ENCODE measurements at places on chromosomes 11 and 22.

- no peak for DNase-seq
These were observed 37.7 kb upstream of the MMP12 start for GRCh38 chr11:102912482-102912830.

DNA sequence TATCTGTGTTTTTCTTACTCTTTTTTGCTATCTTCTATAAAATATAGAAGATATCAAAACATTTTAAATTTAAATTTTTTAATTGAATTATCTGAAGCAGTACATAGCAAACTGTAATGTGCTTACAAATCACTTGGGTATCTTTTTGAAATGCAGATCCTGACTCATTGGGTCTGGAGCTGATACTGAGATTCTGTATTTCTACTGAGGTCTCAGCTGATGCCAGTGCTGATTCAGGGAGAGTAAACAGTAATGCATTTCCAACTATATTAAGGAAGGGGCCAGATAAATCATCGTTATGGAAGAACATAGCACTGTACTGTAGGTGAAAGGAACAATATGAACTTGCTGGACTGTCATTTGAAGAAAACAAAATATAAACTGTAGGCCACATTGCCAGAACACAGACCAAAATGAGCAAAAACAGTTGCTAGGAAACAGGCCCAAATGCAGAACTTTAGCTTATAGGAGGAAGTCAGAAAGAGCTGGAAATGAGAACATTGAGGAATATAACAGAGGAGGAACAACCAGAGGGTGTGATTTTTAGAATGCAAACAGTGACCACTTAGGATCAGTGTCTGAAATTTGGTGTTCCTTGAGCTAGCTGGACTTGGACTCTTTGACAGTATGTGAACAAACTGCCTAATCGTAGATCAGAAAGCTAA is 3.3 kb downstream of the ARL14EP start:
- no peak for DNase-seq

- DNase-seq, result no peak
These were observed 210.5 kb downstream of the CTTN start for GRCh38 chr11:70608568-70609470.

GRCh38 chr22:23549198-23549595 is 30.9 kb downstream of the IGLL1 start:
- DNase-seq, result no peak
